Activated CD8-positive, alpha-beta memory T cell treated with anti-CD3 and anti-CD28 coated beads for 1 hour (primary cell): ENCODE measurements at places on chromosomes 3 and 15.

- peak; percentile 30 for DNase-seq
Measured at GRCh38 chr3:160755776-160756304, at the start of gene PPM1L. Gene PPM1L, plus strand, starts transcription at chr3:160756231.

- DNase-seq: no peak
Measured at GRCh38 chr3:99071096-99071495, 169.6 kb upstream of the DCBLD2 start.

DNA sequence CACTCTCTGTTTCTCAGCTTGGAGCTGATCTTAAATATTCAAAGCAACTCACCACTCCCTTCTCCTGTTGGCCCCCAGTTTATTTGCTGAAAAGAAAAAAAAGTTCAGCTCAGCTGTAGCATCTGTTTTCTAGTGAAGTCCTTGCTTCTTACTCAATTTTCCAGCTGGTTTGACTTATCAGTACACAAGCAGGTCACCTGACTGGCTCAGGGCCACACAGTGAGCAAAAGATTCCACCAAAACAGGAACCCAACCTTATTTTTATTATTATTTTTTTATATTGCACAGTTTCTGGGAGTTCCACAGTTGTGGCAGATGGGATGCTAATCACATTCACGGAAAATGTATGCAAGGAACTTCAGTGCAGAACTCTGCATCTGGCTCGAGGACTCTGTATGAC, 390.7 kb upstream of the RGMA start:
- no peak for DNase-seq

GRCh38 chr15:82951472-82952157, 905 bp downstream of the HOMER2 start:
- DNase-seq: no peak

GRCh38 chr3:99952306-99952705, 134.6 kb downstream of the CMSS1 start:
- DNase-seq: no peak

DNA sequence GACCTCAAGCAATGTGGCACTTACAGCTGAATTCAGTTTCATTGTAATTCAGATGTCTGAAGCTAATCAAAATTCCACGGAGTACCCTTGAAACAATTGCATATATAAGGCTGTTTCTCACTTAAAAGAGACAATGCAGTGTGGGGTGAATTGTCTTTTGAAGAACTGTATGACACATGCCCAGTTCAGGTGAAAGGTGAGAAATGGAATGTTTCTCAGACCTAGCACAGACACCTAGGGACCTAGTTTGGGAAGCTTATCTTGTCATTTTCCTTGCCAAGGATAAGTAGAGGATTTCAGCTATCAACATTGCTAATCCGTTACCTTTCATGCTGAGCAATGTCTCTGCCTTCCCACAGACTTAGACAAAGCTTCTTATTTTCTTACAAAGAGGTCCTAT, 36.3 kb downstream of the MBNL1 start:
- DNase-seq: no peak

DNA sequence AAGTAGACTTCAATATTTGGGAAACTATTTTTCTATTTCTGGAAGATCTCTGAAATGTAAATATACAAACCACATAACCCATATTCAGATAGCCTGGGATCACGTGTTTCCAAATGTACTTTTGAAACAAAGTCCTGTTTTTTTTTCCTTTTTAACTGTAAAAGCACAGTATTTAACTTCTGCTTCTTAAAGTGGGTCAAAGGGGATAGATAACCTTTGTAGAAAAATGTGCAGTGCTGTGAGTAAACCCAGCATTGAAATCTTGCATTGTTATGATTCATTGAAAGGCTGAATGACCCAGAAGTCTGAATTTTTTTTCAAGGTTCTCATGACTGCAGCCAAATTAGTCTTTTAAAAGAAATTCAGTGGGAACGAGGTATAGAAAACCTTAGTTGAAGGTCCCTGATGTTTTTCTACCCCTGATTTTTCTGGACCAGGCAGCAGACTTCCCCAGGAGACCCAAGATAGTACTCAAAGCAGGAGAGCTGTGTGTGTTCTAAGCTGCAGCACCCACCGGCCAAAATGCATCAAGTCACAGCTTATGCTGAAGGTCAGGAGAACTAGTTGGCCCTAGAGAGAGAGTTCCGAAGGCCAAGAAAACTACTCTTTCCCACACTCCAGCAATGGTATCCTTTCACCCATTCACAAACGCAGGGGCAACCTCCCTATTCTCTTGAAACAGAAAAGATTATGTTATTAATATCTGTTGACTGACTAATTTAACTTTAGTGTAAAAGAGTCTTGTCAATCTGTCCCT, 43.6 kb upstream of the APH1B start:
- no peak for DNase-seq

DNA sequence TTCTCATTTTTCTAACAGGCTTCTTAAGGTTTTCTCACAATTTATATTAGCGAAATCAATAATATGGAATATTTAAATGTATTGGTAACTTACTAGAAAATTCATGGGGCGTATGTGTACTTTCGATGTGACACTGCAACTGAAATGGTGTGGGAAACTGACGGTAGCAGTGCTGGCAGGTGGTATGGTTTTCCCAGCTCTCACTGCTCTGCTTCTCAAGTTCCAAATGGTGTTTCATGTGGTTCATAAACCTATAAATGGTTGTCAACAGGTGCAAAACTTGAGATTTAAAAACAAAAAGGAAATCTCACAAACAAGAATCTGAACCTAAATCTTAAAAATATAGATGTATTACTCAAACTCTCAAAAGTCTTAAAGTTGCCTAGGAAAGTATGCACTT, 54.7 kb downstream of the ZNF280D start:
- no peak for DNase-seq

DNA sequence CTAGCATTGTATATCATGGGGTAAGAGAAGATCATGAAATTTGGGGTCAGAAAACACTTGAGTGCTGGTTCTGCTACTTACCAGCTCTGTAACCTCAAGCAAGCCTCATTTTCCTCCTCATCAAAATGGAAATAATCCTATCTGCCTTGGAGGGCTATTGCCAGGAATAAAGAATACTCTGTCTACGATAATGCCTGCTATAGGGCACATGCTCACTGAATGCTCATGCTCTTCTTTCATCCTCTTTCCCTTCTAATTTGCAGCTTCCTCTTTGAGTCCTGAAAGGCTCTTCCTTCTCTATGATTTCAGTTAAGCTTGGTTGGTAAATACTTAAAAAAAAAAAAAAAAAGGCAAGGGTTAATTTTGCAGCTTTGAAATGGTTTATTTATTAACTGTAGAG, 12.8 kb downstream of the RTP1 start:
- no peak for DNase-seq

- DNase-seq: no peak
Measured at GRCh38 chr3:155741603-155742002, 3.3 kb downstream of the PLCH1 start.

GRCh38 chr3:178907081-178907480, 164.5 kb downstream of the ZMAT3 start:
- no peak for DNase-seq

DNA sequence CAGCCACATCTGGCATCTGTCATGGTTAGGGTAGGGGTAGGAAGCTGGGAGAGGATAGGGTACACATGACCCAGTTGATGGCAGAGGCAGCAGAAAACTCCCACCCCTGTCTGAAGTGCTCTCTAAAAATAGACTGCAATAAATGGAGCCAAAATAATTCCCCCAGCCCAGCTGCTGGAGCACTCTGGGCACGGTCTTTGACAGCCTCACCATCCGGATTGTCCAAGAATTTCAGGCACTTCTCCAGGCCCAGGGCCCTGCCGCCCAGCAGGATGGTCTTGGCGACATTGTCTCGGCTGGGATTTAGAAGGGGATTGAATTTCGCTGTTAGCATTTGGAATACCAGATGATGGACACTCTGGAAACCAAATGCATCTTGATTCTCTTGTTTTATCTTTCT, 103.7 kb downstream of the IQSEC1 start:
- DNase-seq: no peak

GRCh38 chr3:186189492-186189891, 80.6 kb upstream of the ETV5 start:
- DNase-seq: no peak

- DNase-seq: peak; percentile 8
Measured at GRCh38 chr15:43370310-43370974, 401 bp downstream of the ZSCAN29 start.

GRCh38 chr3:74023395-74023794, 398.7 kb upstream of the PDZRN3 start:
- DNase-seq: no peak
